ENCODE measurements at places on chromosomes 6 and 20.

DNA sequence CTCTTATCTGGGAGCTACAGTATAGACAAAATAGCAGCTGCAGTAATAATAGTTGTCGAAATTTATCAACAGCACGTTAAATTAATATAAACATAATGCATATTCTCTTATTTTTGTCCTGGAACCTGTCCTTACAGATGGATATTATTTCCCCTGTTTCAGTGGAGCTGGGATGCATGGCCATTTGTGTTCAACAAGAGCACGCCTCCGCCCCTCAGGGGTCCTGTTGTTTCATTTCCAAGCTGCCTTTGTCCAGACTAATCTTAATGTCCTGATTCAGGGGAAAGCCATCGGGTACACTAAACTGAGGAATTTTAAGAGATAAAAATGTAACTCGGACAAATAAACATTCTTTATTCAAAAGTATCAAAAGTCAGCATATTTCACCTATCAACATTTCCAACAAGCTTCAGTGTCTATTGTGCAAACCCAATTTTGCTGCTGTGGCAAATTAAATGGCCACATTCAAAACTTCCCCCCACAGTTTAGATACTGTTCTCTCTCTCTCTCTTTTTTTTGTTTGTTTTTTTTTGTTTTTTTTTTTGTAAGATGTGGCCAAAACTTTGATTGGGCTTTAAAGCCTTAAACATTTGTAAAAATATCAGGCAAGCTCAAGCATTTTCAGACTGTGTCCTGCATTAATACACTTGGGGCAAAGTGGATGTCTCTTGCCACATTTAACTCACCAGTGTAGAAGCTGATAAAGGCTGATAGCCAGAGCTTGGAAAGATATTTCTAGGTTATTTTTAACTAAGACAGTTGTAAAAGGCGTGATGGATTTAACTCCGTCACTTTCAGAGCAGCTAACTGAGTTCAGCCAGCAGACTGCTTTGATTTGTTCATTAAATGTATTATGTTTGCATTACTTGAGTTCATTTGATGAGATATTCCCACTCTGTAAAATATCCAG is 112.5 kb upstream of the QKI start:
- no peak for DNase-seq

DNA sequence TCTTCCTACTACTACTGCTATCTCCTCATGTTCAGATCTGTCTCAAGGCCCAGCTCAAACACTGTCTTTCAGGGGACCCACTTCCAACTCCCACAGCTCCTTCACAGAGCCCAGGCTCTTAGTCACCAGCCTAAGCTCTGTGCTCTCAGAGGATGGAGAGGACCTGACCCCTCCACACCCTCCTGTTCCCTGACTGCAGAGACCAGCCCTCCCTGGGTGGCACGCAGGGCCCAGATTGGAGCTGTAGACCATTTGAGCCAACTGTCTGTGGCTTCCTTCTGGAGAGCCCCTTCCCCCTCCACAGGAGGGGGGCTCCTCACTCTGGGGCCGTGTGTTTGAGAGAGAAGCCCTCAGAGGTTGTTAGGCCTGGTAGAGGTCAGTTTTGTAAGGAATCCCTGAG is 9.8 kb downstream of the SNPH start:
- DNase-seq, result no peak

DNA sequence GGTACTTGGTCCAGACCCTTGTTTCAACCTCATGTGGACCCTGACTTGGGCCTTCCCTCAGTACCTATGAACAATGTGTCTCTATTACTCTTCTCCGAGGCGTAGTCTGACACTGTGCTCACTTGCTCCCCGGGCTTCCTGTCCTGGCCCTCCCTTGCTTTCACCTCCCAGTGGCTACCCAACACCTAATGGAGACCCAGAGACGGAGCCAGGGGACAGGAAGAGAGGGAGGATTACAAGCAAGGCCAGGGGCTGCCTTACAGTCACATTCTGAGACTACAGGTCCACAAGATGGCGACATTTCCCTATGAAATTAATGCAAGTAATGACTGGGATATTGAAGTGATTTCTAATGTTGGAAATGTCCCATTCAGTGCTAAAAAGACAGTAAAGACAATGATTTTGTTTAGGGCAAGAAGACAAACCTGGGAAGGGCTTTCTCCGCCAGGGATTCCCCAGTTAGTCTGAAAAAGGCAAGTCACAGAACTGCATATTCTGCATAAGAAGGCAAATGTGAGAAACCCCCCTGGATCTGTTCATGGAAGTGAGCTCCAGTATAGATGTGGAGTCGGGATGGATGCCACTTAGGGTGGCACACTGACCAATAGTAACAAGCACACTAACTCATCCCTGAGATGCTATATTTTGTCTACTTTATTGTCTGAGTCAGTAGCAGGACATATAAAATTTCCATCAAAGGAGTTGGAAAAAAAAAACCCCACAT is 44.0 kb upstream of the ZBTB24 start:
- peak; percentile 8 for DNase-seq

- no peak for DNase-seq
These were observed 10.8 kb downstream of the SERAC1 start for GRCh38 chr6:158157064-158157764.

Measured in CD8-positive, alpha-beta memory T cell (primary cell).